NCI-H446 treated with DMSO at 0.1 percent for 48 hours (cell line): ENCODE measurements at places on chromosomes 1 and 21.

GRCh38 chr1:83818916-83819315 lies 180.0 kb downstream of the TTLL7 start:
- DNase-seq, result no peak

- DNase-seq, result no peak
Observed at GRCh38 chr1:18238190-18238589, 130.6 kb downstream of the IGSF21 start.

DNA sequence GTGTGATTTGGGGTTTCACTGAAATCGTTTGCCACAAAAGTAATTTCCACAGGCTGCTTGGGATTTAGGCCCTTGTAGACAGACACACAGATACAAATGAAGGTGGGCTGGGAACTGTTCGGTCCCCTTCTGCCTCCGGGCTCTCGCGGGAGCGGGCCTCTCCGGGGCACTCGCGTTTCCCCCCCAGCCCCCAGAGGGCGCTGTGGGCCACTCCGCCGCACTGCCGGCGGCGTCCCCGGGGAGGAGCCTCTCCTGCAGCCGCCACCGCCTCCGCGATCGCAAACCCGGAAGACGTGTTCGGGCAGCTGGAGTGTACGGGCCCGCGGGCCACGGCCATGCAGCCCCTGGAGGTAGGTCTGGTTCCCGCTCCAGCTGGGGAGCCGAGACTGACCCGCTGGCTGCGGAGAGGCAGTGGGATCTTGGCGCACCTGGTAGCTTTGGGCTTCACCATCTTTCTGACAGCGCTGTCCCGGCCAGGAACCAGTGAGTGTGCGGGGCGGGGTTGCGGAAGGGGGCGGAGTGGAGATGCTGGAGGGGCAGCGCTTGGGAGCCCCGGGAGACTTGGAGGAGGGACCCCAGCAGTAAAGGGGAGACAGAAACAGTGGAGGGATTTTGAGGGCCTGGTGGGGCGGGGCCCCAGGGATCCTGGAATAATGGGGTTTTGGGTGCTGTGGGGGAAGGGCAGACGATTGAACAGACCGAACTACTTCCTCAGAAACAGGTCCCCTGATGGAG lies at the start of gene CYB561D1:
Gene CYB561D1 (plus strand): TSS at position 290 of the 735 bp plus-strand sequence. CDS start 46 bp downstream, at position 336.
- peak; percentile 66 for DNase-seq

DNA sequence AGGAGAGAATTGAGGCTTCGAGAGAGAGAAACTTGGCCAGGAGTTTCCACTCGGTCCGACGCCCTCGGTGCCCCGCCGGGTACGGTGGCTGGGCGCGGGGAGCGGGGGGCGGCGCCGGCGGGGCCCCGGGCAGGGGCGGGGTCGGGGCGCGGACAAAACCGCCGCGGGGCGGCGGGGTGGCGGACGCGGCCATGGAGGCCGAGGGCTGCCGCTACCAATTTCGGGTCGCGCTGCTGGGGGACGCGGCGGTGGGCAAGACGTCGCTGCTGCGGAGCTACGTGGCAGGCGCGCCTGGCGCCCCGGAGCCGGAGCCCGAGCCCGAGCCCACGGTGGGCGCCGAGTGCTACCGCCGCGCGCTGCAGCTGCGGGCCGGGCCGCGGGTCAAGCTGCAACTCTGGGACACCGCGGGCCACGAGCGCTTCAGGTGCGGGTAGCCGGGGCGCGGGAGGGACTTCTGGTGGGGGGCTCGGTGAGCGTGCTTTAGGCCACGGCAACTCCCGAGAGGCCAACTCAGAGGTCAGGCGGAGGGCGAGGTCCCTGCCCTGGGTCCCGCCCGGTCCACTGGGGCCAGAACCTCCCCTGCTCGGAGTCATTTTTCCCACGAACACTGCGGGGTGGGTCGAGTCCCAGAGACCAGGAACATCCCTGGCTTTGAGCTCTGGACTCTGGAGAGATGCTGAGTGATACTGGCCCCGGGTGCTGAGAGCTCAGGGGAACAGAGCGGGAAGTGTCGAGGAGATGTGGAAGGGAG lies 431 bp downstream of the RAB42 start:
- DNase-seq, result no peak

DNA sequence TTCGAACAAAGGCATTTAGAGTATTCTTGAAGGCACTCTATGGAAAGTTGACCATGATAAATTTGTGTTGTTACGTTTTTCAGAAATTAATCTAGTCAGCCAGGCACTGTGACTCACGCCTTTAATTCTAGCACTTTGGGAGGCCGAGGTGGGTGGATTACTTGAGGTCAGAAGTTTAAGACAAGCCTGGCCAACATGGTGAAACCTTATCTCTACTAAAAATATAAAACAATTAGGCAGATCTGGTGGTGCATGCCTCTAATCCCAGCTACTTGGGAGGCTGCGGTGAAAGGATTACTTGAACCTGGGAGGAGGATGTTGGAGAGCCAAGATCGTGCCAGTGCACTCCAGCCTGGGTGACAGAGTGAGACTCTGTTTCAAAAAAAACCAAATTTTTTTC lies 130.6 kb upstream of the BRINP3 start:
- no peak for DNase-seq

DNA sequence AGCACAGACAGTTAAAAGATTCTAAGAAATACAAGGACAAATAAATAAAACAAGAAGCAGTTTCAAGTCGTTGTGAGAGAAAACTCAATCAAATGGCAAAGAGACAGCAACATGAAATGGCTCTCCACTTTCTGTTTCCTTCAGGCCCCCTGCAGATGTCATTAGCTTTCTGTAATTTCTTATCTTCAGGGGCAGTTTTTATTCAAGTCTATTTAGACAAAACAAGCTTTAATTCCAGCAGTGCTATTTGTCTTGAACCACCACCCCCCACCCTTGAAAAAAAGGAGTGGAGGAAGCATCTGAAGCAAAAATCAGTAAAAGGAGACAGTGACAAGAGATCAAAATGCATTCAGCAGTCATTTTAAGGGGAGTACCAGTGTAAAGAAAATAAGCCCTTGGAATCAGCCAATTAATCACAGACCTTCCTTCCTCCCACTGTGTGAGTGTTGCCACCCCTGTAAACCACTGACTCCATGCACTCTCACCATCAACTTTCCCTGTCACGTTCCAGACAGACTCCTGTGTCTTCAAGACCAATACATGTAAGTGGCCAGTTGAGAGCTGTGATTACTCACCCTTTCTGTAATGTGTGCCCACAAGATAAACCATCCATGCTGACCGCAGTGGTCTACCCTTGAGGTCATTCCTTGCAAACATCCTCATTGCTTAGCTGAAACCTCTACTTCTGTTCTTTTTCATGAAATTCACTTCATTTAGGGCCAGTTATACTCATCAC lies 136.1 kb upstream of the HOOK1 start:
- no peak for DNase-seq

DNA sequence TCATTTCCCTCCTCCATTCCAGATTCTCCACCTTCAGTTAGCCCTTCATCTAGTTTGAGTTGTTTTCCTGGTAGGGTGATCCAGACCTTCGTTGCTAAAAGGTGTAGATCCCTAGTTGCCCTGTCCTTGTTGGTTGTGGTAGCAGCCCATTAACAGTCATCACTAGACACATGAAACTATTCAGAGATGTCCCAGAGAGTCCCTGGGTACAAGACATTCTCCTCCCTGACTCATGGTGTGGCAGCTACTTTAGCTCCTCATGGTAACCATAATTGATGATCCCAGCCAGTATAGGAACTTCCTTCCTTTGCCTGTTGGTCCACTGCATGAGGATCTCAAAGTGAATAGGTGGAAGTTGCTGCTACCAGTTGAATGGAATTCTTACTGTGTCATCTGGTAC lies 6.0 kb upstream of the SH2D2A start:
- DNase-seq, result no peak

GRCh38 chr1:2447276-2448097 lies 28.6 kb upstream of the PLCH2 start:
- DNase-seq, result no peak

GRCh38 chr1:244760471-244760870 lies 75.0 kb upstream of the COX20 start:
- no peak for DNase-seq

DNA sequence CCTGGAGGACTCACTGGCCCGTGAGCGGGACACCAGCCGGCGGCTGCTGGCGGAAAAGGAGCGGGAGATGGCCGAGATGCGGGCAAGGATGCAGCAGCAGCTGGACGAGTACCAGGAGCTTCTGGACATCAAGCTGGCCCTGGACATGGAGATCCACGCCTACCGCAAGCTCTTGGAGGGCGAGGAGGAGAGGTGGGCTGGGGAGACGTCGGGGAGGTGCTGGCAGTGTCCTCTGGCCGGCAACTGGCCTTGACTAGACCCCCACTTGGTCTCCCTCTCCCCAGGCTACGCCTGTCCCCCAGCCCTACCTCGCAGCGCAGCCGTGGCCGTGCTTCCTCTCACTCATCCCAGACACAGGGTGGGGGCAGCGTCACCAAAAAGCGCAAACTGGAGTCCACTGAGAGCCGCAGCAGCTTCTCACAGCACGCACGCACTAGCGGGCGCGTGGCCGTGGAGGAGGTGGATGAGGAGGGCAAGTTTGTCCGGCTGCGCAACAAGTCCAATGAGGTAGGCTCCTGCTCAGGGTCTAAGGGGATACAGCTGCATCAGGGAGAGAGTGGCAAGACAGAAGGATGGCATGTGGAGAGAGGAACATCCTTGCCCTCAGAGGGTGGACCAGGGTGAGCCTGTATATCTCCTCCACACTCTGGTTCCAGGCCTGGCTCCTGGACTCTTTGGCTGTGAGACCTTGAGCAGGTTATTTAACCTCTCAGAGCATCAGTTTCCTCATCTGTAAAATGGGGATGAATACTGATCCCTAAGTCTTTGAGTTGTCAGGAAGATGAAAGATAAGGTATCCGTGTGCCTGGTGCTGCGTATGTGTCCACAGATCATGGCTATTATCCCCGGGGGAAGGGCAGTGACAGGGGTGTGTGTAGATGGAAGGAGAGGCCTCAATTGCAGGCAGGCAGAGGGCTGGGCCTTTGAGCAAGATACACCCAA lies 17.2 kb upstream of the SEMA4A start:
- DNase-seq, result no peak
